ENCODE measurements at places on chromosomes 5 and 9.

DNA sequence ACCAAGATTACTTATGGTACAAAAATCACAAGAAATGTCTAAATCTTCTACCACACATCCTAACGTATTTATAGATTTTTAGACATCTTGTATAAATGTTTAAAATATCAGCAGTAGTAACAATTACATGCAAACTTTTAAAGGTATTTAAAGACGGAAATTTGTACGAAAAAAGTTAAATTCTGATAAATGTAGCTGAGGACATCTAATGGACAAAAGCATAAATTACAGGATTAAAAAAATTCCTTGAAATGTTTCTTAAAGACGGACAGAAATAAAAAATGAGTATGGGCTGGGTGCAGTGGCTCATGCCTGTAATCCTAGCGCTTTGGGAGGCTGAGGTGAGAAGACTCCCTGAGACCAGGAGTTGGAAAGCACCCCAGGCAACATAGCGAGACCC lies 15.8 kb downstream of the ERCC8 start:
- DNase-seq = no peak

DNA sequence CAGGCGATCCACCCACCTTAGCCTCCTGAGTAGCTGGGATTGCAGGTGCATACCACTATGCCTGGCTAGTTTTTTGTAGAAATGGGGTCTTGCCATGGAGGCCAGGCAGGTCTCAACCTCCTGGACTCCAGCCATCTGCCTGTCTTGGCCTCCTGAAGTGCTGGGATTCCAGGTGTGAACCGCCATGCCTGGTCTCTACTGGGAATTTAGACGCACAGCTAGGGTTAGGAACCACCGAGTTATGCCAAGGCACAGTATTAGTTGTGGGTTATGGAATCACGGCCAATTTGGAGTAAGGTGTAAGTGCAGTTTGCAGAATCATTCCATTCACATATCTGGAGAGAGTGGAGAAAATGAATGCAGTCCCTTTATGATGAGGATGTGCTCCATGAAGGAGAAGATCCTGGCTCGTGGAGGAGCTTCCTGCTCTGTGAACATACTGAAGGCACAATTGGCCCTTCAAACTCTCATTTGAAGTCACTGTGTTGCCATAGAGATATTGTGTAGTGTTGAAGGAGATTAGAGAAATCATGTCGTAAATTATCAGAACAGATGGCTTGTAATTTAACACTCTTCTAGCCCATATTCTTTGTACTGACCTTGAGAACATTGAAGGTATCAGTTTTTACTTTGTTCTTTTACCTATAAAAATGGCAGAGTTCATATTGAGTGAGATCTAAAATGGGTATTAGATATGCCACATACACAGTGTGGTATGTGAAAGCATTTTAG lies 18.8 kb downstream of the TRIO start:
- DNase-seq = no peak

DNA sequence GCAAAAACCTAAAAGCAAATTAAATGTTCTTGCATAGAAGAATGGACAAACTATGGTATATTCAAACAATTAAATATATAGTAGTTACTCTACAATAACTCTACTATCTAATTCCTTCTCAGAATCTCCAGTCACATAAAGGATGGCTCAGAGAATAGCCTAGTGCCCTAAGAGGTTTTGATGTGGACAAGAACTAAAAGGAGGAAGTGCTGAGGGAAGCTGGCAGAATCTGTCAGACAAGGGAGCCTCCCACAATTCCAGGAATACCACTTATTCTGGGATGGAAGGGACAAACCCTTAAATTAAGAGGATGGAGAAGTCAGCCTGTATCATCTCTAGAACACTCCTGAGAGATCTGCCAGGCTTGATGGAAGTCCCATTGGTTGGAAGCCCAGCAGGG lies 30.4 kb downstream of the TNFSF8 start:
- DNase-seq = no peak

GRCh38 chr5:125597338-125597737 lies 825.9 kb upstream of the GRAMD2B start:
- DNase-seq = no peak

GRCh38 chr9:77892171-77892570 lies 139.4 kb downstream of the GNAQ start:
- DNase-seq = no peak

GRCh38 chr5:9681706-9682105 lies 51.6 kb upstream of the TAS2R1 start:
- DNase-seq = no peak

GRCh38 chr5:139061856-139062255 lies 136.3 kb downstream of the SIL1 start:
- DNase-seq = no peak

DNA sequence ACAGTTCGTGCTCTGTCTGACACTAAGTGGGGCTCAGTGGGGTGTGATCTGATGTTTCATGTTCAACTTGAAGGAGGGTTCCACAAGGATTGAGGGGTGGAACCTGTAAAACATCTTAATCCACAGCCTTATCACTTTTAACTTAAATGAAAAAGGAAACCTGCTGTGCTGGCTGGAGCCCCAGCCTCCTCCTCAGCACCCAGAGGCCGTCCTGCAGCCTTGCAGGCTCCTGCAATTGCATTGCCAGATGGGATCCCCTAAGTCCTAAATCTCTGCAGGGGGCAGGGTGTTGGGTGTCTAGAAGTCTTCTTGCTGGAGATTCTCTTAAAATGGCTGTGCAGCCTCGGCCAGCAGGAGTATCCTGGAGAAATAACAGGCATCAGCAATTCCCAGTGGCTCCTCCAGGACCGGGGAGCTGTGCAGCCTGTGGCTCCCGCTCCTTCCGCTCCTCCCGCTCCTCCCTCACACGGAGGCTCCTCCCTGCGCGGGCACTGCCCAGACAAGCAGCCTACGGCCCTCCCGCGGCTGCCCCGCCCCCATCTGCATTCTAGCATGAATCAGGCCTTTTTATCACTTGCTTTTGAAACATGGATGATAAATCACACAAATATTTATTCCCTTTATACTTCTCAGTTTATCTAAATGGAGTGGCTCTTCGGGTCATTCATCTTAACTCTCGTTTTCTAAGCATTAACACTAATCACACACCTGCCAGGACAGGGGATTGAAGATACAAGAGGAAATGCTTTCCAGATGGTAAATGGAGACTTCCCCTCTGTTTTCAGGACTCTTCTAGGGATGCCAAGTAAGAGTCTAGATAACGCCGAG lies 131.0 kb downstream of the ADAMTS16 start:
- DNase-seq = no peak

DNA sequence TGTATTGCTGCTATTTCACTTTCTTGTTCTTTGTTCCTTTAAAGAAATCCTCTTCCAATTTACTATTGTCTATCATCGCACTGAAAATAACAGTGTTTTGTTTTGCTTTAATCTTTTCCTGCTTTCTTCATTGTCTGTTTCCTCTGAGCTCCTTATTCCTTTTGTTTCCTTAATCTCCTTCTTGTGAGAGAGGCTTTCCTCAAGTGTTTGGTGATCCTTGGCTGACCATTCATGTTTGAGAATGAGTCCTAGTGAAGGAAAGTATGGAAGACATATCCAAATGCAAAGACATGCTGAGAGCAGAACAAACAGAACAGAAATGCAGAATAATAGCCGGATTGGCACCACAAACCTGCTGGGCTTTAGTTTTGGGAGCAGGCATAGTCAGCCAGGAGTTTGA lies 42.0 kb upstream of the ENTREP1 start:
- DNase-seq = no peak

DNA sequence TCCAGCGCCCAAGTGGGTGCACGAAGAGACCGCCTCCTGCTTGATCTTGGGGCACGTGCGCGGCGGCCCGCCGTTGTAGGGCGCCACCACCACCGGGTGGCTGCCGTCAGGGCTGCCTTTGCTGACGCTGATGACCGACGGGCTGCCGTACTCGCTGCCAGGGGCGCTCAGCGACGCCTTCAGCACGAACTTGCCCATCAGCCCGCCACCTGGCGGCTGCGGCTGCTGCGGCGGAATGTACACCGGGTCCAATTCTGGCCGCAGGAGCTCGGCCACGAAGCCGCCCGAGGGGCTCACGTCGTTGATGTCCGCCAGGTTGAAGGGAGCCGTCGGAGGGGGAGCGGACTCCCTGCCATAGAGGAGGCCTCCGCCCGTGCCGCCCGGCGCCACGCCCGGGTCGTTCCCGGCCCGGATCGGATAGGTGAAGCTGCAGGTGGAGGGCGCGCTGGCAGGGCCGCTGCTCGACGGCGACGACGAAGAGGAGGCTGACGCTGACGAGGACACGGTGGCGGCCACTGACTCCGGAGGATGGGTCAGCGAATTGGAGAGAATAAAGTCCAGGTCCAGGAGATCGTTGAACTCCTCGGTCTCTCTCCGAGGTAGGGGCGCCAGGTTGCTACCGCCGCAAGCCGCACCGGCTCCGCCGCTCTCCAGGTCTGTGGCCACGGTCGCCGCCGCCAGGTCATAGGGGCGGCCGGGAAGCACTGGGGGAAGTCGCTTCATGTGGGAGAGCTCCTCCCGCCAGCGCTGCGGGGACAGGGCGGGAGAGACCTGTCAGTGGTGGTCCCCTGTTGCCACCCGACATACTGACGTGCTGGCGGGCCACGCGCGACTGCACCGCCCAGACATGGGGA lies 1.8 kb downstream of the KLF4 start:
- no peak for DNase-seq

DNA sequence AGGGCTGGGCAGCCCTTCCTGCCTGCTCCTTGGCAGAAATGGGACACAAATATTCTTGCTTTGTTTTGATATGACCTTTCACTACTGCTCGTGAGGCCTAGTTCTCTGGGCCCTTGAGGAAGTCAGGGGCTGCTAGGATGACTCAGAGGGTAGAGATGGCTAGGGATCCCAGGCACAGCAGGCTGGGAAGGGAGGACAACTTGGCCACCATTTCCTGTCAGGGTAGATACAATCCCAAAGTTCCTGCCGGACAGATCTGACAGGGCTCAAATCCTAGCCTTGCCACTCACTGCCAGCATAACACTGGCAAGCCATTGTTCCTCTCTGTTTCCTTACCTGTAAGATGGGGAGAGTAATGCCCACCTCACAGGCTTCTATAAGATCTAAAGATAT lies 31.7 kb upstream of the MEIKIN start:
- no peak for DNase-seq

DNA sequence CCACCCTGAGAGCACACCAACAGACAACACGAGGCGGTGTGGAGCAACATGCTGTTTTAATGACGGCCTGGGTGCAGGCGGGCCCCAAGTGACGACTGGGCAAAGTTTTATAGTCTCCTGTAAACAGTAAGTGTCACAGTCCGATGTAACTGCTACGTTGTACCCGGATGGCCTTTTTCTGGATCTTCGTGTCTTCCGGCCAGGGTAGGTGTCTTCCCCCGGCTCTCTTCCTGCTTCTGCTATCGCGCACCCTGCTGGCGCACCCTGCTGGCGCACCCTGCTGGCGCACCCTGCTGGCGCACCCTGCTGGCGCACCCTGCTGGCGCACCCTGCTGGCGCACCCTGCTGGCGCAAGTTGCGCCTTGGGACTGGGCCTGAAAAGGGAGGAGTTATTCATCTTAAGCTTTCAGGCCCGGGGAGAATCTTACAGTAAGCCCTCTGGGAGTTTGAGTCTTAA lies 143.0 kb upstream of the TARS1 start:
- no peak for DNase-seq

DNA sequence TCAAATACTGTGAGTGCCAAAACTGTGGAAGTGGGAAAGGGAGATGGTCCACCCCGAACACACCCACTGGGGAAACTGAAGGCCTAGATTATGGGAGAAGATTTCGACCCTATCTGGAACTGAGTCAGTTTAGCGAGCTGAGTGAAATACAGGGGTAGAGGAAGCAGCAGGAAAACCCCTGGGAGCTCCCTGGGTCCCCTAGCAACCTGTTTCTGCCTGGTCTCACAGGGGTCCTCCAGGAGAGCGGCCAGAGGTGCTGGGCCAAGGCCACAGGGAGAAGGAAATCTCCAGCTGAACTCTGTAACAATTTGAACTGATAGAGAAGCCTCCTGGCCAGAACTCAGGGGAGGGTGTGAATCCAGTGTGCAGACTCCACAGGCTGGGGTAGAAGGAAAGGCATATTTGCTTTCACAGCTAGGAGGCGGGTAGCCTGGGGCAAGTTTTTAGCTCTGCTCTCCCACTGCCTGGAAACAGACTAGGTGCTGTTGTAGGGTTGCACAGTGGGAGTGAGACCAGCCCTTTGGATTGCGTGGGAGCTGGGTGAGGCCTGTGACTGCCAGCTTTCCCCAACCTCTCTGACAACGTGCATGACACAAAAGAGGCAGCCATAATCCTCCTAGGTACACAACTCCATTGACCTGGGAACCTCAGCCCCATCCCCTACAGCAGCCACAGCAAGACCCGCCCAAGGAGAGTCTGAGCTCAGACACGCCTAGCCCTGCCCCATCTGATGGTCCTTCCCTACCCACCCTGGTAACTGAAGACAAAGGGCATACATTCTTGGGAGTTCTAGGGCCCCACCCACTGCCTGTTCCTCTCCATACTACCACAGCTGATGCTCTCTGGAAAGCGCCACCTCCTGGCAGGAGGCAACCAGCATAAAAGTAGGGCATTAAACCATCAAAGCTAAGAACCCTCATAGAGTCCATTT lies 78.8 kb upstream of the GPBP1 start:
- no peak for DNase-seq

DNA sequence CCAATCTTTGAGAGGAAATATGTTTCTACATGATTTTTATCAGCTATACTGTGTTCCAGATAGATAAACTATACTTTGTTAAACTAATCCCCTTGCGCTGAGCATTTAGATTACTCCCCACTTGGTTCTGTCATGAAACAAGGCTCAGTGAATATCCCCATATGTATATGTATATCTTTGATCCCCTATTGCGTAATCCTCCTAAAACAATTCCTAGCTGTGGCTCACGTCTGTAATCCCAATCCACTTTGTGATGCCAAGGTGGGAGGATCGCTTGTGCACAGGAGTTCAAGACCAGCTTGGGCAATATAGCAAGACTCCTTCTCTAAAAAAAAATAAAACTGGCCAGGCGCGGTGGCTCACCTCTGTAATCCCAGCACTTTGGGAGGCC lies 2.7 kb downstream of the PHYHD1 start:
- DNase-seq = no peak

- DNase-seq = no peak
Measured at GRCh38 chr5:107964722-107965121, 294.0 kb upstream of the EFNA5 start.

- DNase-seq = no peak
Measured at GRCh38 chr5:146851133-146851532, 27.4 kb downstream of the PPP2R2B start.

DNA sequence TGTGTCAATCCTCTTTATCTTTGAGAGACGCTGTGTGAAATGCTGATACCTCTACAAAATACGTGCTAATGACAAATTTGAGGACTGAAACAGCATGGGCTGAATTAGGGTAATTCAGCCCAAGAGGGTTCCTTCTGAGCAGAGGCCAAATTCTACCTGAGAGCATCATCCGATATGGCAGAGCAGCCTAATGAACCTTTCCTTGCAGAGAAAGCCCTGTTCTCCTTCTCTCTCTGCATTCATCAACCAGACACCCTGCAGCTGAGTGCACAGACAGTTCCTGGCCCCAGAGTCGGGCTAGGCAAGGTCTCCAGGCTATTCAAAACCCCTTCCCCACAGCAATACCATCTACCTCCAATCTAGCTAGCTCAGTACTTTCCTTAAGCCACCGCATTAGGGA lies 77.9 kb downstream of the TRIM32 start:
- DNase-seq = no peak
